ENCODE measurements at places on chromosomes 6 and 20.

DNA sequence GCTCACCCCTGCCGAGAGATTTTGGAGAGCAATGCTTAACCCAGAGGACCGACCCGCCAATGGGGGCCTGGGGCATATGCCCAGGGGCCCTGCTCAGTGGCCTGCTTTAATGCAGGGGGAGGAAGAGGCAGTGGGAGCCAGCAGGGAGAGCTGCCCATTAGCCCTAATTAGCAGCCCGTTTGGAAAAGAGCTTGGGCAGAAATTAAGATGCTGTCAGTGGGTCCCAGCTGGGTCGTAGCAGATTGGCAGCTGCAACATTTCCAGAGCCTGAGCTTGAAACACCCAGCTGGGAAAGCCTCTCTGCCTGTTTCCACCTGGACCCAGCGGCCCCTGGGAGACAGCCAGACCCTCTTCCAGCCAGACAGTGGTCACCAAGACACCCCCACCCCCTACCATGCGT lies 39.5 kb downstream of the CD40 start:
- no peak for DNase-seq

DNA sequence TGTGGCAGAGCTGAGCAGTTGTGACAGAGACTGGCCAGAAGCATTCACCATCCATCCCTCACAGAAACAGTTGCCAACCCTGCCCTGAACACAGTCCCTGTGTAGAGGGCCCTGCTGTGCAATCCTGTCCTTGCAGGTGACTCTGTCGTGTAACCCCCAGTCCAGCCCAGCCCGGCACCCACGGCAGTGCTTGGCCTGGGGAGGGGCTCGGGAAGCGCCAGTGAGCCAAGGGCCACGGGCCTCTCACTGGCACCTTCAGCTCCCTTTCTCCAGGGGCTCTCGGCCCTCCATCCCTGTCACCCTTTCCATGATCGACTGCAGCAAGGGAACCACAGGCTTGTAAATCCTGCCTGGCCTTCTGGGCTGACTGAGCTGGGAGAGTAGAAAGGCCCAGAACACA lies 53.0 kb downstream of the RRBP1 start:
- DNase-seq, result no peak

- no peak for DNase-seq
Measured at GRCh38 chr6:50187351-50187921, 137.7 kb upstream of the DEFB112 start.

DNA sequence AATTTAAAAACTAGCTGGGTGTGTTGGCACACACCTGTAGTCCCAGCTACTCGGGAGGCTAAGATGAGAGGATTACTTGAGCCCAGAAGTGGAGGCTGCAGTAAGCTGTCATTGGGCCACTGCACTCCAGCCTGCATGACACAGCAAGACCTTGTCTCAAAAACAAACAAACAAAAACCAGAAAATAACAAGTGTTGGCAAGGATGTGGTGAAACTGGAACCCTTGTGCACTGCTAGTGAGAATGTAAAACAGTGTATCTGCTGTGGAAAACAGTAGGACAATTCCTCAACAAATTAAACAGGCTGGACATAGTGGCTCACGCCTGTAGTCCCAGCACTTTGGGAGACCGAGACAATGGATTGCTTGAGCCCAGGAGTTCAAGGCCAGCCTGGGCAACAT lies 3.5 kb downstream of the UQCC1 start:
- no peak for DNase-seq

Measured in T-helper 2 cell treated with Interferon-gamma antibody and Interleukin-4, amounts not matched to agents 5 μg/mL and 100 μg/mL, for 36 hours (primary cell).